ENCODE measurements at places on chromosomes 2 and 18.

GRCh38 chr2:5696404-5696944 lies 4.3 kb downstream of the SOX11 start:
- H3K4me3 ChIP-seq = no peak overlapping the region
- no peaks in the 10 kb centered on the region for H3K4me1 ChIP-seq
- no peak overlapping the region for H3K27ac ChIP-seq
- peaks cover 23% of the 10 kb centered on the region for H3K27me3 ChIP-seq

DNA sequence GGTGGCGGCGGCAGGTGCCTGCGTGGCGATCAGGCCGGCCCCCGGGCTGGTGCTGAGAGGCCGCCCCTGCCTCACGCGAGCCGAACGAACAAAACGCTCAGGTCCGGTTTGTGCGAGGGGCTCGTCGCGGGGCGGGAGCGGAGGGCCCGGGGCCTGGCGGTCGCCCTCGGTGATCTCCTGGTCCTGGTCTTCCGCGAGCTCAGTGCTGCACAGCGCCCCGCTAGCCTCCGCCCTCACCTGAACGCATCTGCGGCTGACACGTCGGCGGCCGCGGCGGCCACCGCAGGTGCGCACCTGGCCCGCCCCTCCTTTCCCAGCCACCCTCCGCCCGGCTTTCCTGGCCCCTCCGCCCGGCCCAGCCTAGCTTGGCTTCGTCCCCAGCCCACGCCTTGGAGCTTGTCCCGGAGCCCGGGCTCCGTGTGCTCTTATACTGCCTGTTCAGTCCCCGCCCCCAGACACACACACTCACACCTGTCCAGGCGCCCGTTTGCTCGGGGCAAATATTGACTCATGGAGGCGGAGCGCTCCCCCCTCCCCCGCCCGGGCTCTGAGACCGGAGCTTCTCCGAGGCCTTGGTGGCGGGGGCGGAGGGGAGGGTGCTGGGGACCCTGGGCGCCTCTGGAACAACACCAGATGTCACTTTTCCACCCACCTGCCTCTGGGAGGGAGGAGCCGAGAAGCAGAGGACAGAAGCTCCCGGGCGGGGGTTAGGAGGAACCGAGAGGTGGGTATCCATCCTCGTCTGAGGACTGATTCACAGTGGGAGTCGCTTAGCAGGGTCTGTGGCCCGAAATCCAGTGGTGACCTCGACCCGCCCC lies 8.6 kb upstream of the CRYBA2 start:
- H3K4me1 ChIP-seq = peaks cover 28% of the 10 kb centered on the region
- no peak overlapping the region for H3K27ac ChIP-seq
- H3K36me3 ChIP-seq = no peaks in the 10 kb centered on the region
- DNase-seq = no peak

GRCh38 chr2:187338679-187339121 lies 109.4 kb downstream of the CALCRL start:
- no peaks in the 10 kb centered on the region for H3K4me1 ChIP-seq
- no peaks in the 10 kb centered on the region for H3K27me3 ChIP-seq
- no peaks in the 10 kb centered on the region for H3K36me3 ChIP-seq
- H3K4me3 ChIP-seq = no peak overlapping the region
- DNase-seq = no peak
- H3K27ac ChIP-seq = no peak overlapping the region

GRCh38 chr2:204583773-204584172 lies 38.5 kb downstream of the PARD3B start:
- no peaks in the 10 kb centered on the region for H3K4me1 ChIP-seq
- no peaks in the 10 kb centered on the region for H3K36me3 ChIP-seq
- H3K27ac ChIP-seq = no peak overlapping the region
- H3K4me3 ChIP-seq = no peak overlapping the region

DNA sequence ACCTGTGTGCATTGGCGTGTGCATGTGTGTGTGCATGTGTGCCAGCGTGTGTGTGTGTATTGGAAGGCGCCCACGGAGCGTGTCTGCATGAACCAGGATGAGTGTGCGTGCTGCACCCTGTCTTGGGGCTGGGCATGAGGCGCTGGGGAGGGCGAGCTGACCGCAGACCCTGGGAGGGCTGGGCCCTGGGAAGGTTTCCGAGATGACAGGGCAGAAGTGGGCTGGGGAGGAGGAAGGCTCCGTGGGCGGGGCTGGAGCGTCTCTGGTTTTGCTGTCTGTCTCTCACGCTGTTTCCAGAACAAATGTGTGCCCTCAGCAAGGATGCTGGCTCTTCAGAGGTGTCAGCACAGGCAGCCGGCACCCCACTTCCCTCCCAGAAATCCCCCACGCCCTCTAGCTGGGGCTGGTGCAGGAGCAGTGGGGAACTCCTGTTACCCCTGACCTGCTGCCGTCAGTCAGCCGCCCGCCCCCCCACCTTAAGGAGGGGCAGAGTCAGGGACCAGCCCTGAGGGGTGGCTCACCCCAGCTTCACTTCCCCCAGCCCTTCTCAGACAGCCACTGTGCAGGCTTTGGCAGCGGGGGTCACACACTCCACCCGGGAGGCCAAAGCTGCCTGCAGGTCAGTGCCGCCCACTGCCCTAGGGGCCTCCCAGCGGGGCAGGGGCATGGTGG lies at the start of gene GPR35:
Gene GPR35, plus strand, starts transcription at position 531 of the 672 bp plus-strand sequence. CDS start 4,473 bp downstream, outside the sequence.
- peaks cover 99% of the 10 kb centered on the region for H3K4me1 ChIP-seq
- H3K4me3 ChIP-seq = peak within 1 kb of the TSS; percentile 24
- H3K36me3 ChIP-seq = peaks cover 2% of the 10 kb centered on the region
- peak; percentile 54 for DNase-seq

DNA sequence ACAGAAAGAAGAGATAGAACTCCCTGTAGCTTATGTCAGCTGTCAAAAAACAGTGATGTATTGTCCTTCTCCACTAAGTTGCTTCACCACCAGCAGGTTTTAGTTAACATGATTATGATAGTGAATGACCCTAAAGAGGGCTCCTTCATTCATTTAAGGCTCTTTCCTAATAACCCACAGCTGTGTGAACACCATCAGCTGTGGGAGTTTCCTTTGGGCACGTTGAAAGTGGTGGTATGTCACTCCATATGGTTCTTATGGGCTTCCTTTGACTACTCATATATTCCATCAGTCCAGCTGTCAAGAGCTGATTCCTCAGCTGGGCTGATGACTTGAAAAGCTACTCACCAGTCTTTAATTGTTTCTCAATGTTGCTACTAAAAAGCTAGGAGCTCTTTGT lies 210.3 kb downstream of the UBE2E3 start:
- no peak overlapping the region for H3K4me3 ChIP-seq
- H3K36me3 ChIP-seq = no peaks in the 10 kb centered on the region
- no peak overlapping the region for H3K27ac ChIP-seq

GRCh38 chr18:36733150-36733549 lies 95.7 kb downstream of the TPGS2 start:
- peaks cover 3% of the 10 kb centered on the region for H3K27me3 ChIP-seq
- no peak overlapping the region for H3K4me3 ChIP-seq
- H3K4me1 ChIP-seq = no peaks in the 10 kb centered on the region
- H3K27ac ChIP-seq = no peak overlapping the region
- DNase-seq = no peak

GRCh38 chr2:215465256-215465655 lies 29.4 kb upstream of the FN1 start:
- no peak overlapping the region for H3K27ac ChIP-seq
- H3K27me3 ChIP-seq = no peaks in the 10 kb centered on the region

GRCh38 chr2:132256251-132256902 lies 94.6 kb upstream of the ANKRD30BL start:
- H3K4me3 ChIP-seq = no peak overlapping the region
- DNase-seq = no peak
- no peaks in the 10 kb centered on the region for H3K36me3 ChIP-seq

GRCh38 chr2:46077522-46078107 lies 219.6 kb upstream of the EPAS1 start:
- no peaks in the 10 kb centered on the region for H3K36me3 ChIP-seq
- peaks cover 6% of the 10 kb centered on the region for H3K4me1 ChIP-seq
- DNase-seq = no peak
- no peak overlapping the region for H3K4me3 ChIP-seq

DNA sequence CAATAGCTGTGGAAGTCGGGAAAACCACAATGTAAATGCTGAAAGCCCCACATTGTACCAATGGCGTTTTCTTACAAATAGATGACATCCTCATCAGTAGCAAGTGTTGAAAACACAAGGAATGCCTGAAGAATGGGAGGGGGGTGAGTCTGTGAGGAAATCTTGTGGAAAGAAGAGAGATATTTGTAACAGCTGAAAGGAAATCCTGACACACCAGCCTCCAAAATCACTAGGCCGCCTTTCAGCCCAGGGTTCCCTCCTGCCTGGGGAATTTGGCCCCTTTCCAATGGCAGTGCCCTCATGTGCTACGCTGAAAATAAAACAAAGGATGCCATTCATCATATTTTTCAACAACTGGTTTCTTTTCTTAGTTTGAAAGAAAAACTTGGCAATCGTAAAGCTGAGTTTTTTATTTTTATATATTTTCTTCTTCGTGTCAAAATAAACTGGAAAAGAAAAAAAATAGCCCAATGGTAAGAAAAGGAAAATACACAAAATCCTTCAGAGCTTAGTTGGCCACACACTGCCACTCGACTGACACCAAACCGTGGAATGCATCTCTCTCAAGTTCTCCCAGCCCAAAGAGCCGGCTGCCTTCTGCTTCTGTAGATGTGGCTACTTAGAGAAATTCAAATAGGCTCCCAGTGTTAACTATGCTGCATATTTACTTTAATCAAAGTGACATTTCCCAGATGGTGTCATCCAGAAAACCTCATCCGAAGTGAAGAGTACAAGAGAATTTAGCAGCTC lies 52.0 kb downstream of the FTCDNL1 start:
- no peaks in the 10 kb centered on the region for H3K36me3 ChIP-seq
- no peak overlapping the region for H3K4me3 ChIP-seq
- H3K27ac ChIP-seq = no peak overlapping the region
- no peaks in the 10 kb centered on the region for H3K4me1 ChIP-seq

GRCh38 chr18:34710934-34711333 lies 836 bp downstream of the DTNA start:
- H3K4me1 ChIP-seq = no peaks in the 10 kb centered on the region
- DNase-seq = no peak
- H3K27me3 ChIP-seq = no peaks in the 10 kb centered on the region
- H3K27ac ChIP-seq = no peak overlapping the region

DNA sequence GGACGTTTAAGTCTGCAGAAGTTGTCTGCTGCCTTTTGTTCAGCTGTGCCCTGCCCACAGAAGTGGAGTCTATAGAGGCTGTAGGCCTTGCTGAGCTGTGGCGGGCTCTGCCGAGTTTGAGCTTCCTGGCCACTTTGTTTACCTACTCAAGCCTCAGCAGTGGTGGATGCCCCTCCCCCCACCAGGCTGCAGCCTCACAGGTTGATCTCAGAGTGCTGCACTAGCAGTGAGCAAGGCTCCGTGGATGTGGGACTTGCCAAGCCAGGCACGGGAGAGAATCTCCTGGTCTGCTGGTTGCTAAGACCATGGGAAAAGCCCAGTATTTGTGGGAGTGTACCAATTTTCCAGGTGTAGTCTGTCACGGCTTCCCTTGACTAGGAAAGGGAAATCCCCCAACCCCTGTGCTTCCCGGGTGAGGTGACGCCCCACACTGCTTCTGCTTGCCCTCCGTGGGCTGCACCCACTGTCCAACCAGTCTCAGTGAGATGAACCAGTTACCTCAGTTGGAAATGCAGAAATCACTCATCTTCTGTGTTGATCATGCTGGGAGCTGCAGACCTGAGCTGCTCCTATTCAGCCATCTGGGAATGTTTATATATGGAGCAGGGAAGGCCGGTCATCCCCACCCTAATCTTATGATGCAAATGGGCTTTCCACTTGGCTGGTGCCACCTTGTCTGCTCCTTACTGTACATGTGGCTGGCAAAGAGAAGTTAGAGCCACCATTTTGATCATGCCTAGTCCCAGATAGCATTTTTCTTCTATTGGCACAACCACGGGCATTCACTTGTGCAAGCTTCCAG lies 156.9 kb upstream of the ITGA6 start:
- H3K4me3 ChIP-seq = no peak overlapping the region
- peaks cover 2% of the 10 kb centered on the region for H3K27me3 ChIP-seq
- peak; percentile 16 for DNase-seq

GRCh38 chr18:46700066-46700824 lies 43.2 kb upstream of the LOXHD1 start:
- no peak overlapping the region for H3K27ac ChIP-seq
- no peaks in the 10 kb centered on the region for H3K36me3 ChIP-seq
- no peaks in the 10 kb centered on the region for H3K4me1 ChIP-seq
- DNase-seq = no peak

GRCh38 chr2:191280834-191281756 lies 35.9 kb downstream of the MYO1B start:
- H3K4me3 ChIP-seq = no peak overlapping the region
- H3K27me3 ChIP-seq = no peaks in the 10 kb centered on the region
- no peak for DNase-seq
- H3K4me1 ChIP-seq = no peaks in the 10 kb centered on the region

DNA sequence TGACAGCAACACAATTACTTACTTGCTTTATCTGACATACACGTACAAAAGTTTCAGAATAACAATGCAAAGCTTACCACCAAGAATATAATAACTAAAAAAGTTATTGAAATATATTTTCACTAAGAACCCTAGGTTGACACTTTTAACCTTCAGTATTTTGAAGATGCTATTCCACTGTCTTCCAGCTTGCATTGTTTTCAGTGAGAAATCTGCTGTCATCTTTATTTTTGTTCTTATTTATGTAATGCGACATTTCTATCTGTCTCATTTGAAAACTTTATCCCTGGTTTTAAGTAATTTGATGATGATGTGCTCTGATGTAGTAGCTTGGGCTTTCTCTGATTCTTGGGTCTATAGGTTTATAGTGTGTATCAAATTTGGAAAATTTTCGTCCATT lies 165.0 kb upstream of the SMIM21 start:
- H3K4me3 ChIP-seq = no peak overlapping the region
- H3K27me3 ChIP-seq = no peaks in the 10 kb centered on the region
- no peaks in the 10 kb centered on the region for H3K36me3 ChIP-seq
- no peak for DNase-seq
- no peak overlapping the region for H3K27ac ChIP-seq

DNA sequence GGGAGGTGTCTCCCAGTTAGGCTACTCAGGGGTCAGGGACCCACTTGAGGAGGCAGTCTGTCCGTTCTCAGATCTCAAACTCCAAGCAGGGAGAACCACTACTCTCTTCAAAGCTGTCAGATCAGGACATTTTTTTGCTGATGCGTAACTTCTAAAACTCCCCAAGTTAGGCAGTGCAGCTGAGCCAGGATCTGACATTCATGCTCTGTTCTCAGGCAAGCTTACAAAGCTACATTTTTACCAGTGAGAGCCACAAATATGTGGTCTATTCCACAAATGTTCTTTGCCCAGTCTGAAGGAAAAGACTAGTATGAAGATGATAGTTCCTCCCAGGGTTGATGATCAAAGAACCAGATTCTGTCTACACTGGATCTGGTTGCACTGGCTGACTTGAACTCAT lies 184.1 kb downstream of the MTCL1 start:
- no peaks in the 10 kb centered on the region for H3K36me3 ChIP-seq
- no peak for DNase-seq
- no peaks in the 10 kb centered on the region for H3K27me3 ChIP-seq
- no peak overlapping the region for H3K27ac ChIP-seq

DNA sequence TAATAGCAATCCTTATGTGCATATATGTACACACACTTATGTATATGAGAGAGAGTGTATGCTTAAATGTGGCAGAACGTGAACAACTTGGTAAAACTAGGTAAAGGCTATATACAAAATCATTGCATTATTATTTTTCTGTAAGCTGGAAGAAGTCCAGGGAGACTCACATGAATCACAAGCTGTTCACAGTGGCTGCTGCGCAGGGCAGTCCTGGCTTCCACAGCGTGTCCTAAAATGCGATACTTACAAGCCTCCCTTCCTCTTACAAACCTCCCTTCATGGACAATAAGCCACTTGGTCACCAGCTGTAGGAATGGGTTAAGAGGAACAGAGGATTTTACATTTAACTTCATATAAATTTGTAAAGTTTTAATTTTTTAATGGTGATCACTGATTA lies 114.9 kb upstream of the AGAP1 start:
- H3K27me3 ChIP-seq = no peaks in the 10 kb centered on the region
- H3K36me3 ChIP-seq = no peaks in the 10 kb centered on the region
- no peak overlapping the region for H3K27ac ChIP-seq

All from CD4-positive, alpha-beta T cell (primary cell).